ENCODE measurements at places on chromosomes 11 and 22. TPM values are rescaled to one million over a fixed set of nuclear protein-coding genes. Genes with fewer than 3 reads are reported as not detected.

Gene IGF2
- total RNA-seq = 0.21 TPM

Gene SLC5A1
- total RNA-seq = not detected

Gene KLHDC7B
- 7.6 TPM for total RNA-seq

Gene PIWIL4
- 0.12 TPM for total RNA-seq

Gene GAL3ST1
- 0.29 TPM for total RNA-seq

Gene HSPB2
- total RNA-seq = not detected

Gene RAB30
- total RNA-seq = 8.8 TPM

Gene RAPSN
- total RNA-seq = not detected

Gene AGBL2
- total RNA-seq = 1.3 TPM

Gene BCR
- 63.3 TPM for total RNA-seq

Gene C1QTNF5
- total RNA-seq = not detected

Gene OR5B3
- total RNA-seq = not detected

Gene C11orf65
- total RNA-seq = 2.2 TPM

Gene PRMT3
- 33.2 TPM for total RNA-seq

Gene TTC36
- total RNA-seq = not detected

Gene LRRC75B
- total RNA-seq = not detected

Gene RCE1
- total RNA-seq = 20.6 TPM

Gene TTLL12
- total RNA-seq = 63.1 TPM

Gene SYT8
- not detected for total RNA-seq

Gene DDTL
- total RNA-seq = 0.76 TPM

Gene PGA4
- total RNA-seq = not detected

Gene LRRC74B
- total RNA-seq = not detected

Gene NPTXR
- 1.4 TPM for total RNA-seq

Gene TMEM45B
- 3.9 TPM for total RNA-seq

Gene KCNJ11
- total RNA-seq = 1.3 TPM

Gene RAG1
- 0.14 TPM for total RNA-seq

Gene MEI1
- total RNA-seq = 28.8 TPM

Gene OLFML1
- total RNA-seq = not detected

Gene MAP6
- not detected for total RNA-seq

Gene DTX4
- total RNA-seq = 0.14 TPM

Gene FBLN1
- not detected for total RNA-seq

Gene OPCML
- total RNA-seq = not detected

Gene SLC22A12
- total RNA-seq = not detected

Gene CFAP300
- not detected for total RNA-seq

Gene CYTH4
- 34.0 TPM for total RNA-seq

Gene BATF2
- total RNA-seq = not detected

Gene LDLRAD3
- total RNA-seq = 0.17 TPM

Gene MS4A6E
- total RNA-seq = not detected

Gene SULT4A1
- total RNA-seq = not detected

Gene NLRP6
- 1.2 TPM for total RNA-seq

Measured in activated naive CD4-positive, alpha-beta T cell treated with anti-CD3 and anti-CD28 coated beads for 36 hours (primary cell).